NCI-H1417 (cell line): ENCODE measurements at places on chromosomes 7 and 10.

- DNase-seq, result no peak
Observed at GRCh38 chr10:114319406-114320248, 80.6 kb downstream of the VWA2 start.

GRCh38 chr10:122419876-122420623 lies 34.4 kb upstream of the ARMS2 start:
- no peak for DNase-seq

DNA sequence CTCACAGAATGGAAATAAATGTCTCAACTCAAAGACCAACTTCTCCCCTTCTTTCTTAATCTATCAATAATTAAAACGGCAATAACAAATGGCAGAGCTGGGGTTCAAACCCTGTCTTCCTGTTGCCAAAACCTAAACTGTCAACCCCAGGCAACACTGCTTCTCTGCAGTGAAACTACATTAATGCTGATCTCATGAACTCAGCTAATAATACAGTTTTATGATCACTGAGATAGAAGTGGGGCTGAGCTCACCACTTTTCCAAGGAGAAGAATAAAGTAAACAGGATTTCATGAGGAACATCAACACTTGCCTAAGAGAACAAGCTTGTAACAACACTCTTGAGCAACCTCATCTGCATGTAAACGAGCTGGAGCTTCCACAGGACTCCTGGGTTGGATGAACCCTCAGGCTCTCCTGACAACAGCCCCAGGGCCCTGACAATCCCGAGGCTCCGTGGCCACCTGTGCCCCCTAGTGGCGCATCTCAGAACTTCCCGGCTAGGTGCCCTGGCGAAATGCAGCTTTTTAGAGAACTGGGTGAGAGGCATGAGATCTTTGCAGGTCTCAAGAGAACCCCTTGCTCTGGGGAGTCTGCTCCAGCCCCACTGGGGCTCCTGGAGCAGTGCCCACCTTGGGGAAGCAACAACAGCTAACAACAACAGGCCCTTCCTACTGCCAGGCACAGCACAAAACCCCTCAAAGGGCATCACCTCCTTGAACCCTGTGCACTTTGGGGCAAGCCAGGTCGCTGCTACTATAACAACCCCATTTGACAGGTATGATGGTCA lies 169.3 kb downstream of the SH3PXD2A start:
- peak; percentile 68 for DNase-seq

- no peak for DNase-seq
Observed at GRCh38 chr10:51231754-51232153, 157.5 kb downstream of the PRKG1 start.

GRCh38 chr10:65294329-65294728 lies 1631.5 kb upstream of the LRRTM3 start:
- no peak for DNase-seq

- peak; percentile 46 for DNase-seq
Observed at GRCh38 chr10:25888627-25889026, 45.4 kb upstream of the MYO3A start.

GRCh38 chr10:78556705-78557432 lies 511.9 kb upstream of the ZMIZ1 start:
- no peak for DNase-seq

GRCh38 chr10:43458227-43458626 lies 21.3 kb downstream of the ZNF487 start:
- DNase-seq, result no peak

- DNase-seq, result peak; percentile 91
Observed at GRCh38 chr7:90244909-90245851, at the start of gene CFAP69. Gene CFAP69, plus strand, starts transcription at chr7:90245174. Its CDS starts 251 bp downstream, at chr7:90245425.

- DNase-seq, result no peak
Observed at GRCh38 chr10:19417740-19418139, 369.1 kb downstream of the MALRD1 start.

GRCh38 chr7:99314504-99314903 lies 11.2 kb upstream of the ARPC1A start:
- DNase-seq, result no peak

- no peak for DNase-seq
Observed at GRCh38 chr7:128959296-128959695, 21.6 kb downstream of the IRF5 start.

DNA sequence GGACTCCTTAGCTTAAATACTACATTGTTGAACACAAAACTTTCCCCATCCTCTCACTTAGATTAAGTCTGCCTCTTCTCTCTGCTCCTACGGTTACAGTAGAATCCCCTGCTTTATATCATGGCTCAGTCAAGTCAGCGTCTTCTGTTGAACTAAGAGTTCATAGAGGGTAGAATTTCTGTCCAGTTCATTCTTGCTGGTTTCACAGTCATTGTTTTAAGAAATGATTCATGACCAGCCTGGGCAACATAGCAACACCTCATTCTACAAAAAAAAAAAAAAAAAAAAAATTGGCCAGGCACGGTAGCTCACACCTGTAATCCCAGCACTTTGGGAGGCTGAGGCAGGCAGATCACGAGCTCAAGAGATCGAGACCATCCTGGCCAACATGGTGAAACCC lies 3.7 kb upstream of the ZFYVE27 start:
- DNase-seq, result no peak

GRCh38 chr10:59227136-59227673 lies 50.8 kb downstream of the PHYHIPL start:
- DNase-seq, result peak; percentile 6

GRCh38 chr7:6536262-6537260 lies 14.7 kb downstream of the GRID2IP start:
- peak; percentile 77 for DNase-seq

DNA sequence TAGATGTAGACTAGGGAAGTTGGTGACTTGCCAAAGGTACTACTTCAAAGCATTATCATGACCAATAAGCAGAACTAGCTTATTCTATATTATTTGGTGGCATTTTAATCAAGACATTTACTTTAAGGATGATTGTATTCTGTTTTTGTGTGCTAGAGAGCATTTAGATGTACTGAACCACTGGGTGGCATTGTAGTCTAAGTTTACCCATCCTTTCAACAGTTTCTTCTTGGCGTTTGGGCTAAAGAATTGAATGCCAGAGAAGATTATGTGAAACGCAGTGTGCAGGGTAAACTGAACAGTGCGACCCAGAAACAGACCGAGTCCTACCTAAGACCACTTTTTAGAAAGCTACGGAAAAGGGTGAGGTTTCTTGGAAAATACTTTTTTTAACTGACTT lies 26.8 kb downstream of the PRPF18 start:
- DNase-seq, result no peak

DNA sequence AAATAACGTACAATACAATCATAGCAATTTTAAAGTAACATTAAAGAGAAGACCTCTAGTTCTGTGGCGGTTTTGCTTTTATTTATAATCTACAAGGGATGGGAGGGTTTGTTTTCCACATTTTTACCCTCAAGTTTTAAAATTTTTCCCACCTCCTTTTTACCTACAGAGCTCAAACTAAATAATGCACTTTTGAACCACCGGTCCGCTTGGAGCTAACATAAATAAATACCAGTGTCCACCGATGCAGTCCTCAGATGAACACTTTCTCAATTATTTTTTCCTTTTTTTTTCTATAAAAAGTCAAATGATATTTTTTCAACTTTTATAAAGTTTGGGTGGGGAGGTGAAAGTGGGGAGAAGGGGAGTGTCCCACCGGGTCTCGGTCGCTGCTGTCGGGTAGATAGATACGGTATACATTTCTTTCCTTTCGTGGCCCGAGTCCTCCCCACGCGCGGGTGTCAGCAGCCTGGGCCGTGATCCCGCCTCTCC lies 3.3 kb downstream of the ZNF503 start:
- DNase-seq, result no peak

- no peak for DNase-seq
Observed at GRCh38 chr7:1970895-1971294, 261.9 kb downstream of the MAD1L1 start.

DNA sequence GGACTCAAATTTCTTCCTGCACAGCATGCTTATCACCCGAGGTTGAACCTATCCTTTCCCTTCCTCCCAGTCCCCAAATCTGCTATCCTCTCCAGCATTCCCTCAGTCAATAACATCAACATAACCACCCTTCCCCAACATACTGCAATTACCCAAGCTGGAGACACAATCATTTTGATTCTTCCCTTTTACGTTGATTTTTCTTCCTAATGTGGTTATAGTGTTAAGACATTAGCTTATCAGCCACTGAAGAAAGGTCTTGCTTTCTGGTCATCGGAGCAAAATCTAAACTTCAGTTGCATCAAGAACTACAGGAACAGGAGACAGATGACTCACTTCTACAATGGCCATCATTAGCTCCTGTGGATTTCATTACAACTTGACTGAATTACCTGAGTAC lies 3.5 kb upstream of the HBP1 start:
- DNase-seq, result no peak

DNA sequence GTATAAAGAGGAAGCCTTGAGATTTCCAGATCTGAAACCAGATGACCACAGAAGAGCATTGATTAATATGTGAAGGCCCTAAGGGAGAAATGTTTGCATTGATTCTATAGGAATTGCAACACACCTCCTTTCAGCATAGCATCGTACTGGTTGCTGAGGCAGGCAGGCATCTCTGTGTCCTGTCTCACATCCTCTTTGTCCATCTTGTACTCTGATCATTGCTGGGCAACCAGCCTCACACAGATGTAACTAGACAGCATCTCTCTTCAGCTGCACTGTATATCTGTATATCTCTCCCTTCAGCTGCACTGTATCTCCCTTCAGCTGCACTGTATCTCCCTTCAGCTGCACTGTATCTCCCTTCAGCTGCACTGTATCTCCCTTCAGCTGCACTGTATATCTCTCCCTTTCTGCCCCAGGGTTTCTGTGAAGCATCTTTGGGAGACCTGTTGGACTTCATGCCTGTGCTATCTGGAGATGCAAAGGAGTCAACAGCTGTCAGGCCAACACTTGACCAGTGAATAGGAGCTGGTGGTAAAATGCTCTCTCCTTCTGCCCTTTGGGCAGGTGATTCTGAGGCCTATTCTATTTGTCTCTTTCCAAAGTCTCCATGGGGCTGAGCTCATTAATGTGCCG lies 40.3 kb downstream of the TMEM178B start:
- DNase-seq, result no peak

- no peak for DNase-seq
Observed at GRCh38 chr7:116518961-116519360, 5.9 kb upstream of the CAV1 start.

DNA sequence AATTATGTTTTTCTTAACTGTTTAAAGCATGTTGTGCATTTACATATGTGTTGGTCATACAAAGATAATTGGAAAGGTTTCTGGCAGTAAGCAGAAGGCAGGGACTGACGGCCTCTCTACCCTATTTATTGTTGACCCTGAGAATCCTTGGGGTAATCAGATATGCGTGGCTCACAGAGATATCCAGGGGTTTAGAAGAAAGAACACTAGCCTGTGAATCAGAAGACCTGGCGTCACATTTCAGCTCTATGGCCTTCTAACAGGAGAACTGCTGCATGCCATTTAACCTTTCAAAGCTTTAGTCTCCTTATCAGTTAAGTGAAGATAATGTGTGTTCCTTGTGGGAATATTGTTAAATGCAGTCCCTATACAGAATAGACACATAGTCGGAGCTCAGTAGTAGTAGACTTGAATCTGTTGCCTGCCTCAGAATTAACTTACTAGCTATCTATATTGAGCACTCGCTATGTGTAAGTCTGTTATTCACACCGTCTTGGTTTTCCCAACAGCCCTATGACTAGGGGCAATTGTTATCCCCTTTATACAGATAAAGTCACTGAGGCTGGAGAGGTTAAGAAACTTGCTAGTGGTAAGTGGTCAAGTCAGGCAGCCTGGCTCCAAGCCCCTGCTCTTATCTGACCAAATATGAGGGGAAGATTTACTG lies 129.6 kb upstream of the ANKRD1 start:
- DNase-seq, result no peak

DNA sequence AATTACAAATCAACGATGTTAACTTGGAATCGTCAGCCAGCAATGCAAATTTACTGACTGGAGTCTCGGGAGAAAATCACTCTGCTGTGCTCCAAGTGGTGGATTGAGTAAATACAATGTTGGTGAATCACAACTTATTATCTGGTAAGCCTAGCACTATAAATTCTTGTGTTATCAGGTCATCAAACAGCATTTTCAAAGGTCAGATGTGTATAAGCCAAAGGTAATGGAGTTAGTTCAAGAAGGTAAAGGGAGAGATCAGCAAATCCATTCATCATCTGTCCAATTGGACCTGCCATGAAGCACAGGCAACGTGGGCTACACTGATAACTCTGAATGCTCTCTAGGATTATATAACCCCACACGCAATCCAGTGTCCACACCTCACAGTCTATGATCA lies 13.9 kb downstream of the CUBN start:
- no peak for DNase-seq

- DNase-seq, result peak; percentile 2
Observed at GRCh38 chr10:5413012-5413938, 918 bp downstream of the NET1 start.

DNA sequence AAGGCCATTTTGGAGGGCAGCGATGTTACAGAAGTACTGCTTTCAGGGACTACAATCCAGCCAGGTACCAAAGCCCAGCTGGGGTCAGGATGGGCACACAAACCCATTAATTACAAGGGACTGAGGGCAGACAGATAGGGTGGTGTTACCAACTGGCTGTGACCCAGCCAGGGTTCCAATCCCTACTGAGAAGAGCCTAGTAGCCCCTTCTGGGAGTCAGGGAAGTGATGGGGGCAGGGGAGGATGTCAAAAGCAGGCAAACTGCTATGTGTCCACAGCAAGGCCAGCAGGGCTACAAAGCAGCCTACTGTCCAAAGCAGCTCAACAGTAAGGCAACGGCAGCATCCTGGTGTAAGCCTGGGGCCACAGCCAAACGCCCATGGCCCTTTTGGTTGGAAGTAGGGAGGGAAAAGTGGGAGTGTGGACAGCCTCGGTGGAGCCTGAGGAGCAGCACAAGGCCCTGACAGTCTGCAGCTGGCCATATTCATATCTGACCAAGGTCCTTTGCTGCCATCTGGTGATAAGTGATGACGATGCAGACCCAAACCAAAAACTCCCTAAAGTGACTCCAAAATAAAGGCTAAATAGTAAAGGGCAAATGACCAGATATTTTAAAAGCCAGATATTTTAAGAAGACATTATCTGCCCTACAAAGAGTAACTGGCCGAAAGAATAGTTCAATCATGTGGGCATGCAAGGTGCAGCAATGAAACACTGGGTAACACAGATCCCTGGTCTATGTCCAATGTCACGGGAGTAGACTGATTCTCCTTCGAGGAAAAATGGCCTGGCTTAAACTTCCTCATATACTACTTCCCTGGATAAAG lies 56.9 kb downstream of the XPNPEP1 start:
- DNase-seq, result no peak

- DNase-seq, result no peak
Observed at GRCh38 chr10:132908621-132909295, 33.6 kb downstream of the CFAP46 start.

GRCh38 chr7:22985436-22985835 lies 28.5 kb downstream of the HYCC1 start:
- DNase-seq, result no peak

GRCh38 chr7:78873117-78873516 lies 580.4 kb downstream of the MAGI2 start:
- no peak for DNase-seq

- no peak for DNase-seq
Observed at GRCh38 chr7:33841031-33841430, 64.3 kb upstream of the BMPER start.
